Activated T-cell treated with anti-CD3 and anti-CD28 coated beads, Interleukin-2, amount 50 U/mL, for 24 hours (primary cell): ENCODE measurements at places on chromosomes 4 and X.

- no peak for DNase-seq
Observed at GRCh38 chr4:151175233-151175632, 75.8 kb downstream of the RPS3A start.

GRCh38 chr4:180028682-180029081 is 2214.5 kb upstream of the TENM3 start:
- DNase-seq: no peak

- no peak for DNase-seq
Observed at GRCh38 chrX:112147206-112147605, 64.6 kb upstream of the TRPC5 start.

DNA sequence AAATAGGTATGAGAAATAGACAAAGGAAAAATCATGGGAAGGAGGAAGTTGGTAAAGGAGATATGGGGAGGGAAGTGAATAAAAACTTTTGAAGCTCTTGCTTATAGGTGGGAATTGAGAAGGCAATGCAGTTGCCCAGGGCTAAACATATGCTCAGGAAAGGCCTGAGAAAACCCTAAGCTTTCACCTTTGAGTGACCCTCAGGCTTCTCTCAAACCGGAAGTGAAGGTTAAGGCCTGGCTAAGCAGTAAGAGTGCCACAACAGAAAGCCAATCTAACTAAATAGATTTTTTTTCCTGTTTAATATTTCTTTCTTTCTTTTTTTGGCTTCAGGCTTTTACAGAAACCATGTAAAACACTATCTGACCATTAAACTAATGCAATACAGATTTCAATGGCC is 69.5 kb upstream of the GABRA3 start:
- DNase-seq: no peak

DNA sequence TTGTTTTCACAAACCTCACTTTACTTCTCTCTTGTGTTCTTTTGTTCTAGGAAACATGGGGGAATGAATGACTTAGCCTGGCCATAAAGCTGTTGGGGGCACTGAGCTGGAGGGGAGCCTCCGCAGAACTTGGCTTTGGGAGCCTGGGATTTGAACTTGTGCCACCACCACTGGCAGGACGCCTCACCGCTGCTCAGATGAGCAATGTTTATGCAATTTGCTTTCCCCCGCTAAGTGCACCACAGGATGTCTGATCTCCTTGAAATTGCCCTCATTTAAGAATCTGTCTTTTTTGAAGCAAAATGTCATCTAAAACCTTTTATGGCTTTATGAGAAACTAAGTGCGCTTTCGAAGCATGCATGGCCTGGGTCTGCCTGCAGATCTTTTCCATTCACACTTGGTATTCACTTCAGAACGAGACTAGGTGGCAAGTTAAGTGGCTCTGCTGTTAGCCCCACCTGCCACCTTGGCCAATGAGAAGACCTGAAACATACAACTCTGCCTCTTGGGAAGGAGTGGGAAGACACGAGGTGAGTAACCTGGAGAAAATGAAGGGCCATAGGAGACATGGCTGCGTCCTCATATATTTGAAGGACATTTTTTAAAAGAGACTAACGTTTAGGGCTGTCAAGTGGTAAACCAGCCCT is 119.3 kb downstream of the LDB2 start:
- no peak for DNase-seq

DNA sequence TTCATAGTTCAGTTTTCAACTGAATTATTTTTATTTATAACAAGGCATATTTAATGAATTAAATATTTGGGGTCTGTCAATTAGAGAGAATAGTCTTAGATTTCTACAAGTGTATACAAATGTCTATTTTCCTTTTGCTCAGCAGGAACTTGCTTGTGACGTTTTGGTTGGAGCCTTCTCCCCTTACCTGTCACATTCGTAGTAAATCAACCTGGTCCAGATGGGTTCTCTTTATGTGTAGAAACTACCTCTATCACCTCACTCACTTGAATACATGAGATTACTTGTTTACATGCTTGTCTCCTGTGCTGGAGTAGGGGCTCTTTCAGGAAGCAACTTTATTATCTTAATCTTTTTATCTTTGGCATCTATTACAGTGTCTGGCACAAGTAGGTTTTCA is 938.3 kb upstream of the IGFBP7 start:
- no peak for DNase-seq

DNA sequence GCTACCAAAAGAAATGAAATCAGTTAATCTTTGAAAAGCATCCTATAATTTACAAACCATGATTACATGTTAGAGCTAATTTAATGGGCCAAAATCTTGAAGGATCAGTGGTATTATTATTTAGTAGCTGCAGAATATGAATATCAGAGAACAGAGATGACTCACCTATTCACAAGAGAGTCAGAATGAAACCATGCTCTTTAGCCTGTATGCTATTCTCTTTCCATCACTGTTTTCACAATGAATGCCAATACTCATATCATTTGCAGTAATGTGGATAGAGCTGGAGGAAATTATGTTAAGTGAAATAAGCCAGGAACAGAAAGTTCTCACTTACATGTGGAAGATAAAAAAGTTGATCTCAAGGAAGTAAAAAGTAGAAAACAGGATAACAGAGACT is 414.1 kb downstream of the CENPC start:
- DNase-seq: no peak

DNA sequence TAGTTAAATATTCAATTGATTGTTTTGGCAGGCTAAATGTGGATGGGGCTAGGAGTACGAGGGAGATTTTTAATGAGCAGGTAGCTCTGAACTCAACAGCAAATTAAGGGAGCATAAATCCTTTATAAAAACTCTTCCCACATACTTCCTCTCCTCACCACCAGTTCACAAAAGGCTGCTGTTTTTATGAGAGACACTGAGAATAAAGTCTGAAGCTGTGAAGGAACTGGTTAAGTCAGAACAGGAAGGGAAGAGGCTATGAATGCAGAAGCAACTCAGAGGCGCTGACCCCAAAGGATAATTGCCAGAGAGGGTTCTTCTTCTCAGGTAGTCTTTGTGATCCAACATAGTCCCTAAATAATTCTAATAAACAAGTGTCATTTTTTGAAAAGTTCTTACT is 406.1 kb downstream of the GPM6A start:
- DNase-seq: no peak

DNA sequence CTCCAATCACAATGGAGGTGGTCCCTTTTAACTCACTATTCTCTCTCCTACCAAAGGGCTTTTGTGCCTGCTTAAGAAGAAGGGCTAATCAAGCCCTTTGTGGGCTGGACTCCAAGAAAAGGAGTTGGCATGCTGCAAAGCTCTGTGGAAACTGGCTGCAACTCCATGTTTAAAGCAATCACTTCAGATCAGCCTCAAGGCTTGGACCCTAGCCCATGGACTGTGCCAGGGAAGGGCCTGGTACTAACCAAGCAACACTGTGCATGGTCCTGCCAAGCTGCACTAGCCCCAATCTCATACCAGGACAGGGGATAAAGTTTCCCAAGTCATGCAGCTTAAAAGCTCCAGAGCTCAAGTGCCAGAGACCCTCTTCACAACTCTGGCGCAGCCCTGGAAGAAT is 86.7 kb downstream of the ATP8A1 start:
- no peak for DNase-seq

GRCh38 chrX:51026862-51027261 is 116.3 kb downstream of the BMP15 start:
- DNase-seq: no peak

DNA sequence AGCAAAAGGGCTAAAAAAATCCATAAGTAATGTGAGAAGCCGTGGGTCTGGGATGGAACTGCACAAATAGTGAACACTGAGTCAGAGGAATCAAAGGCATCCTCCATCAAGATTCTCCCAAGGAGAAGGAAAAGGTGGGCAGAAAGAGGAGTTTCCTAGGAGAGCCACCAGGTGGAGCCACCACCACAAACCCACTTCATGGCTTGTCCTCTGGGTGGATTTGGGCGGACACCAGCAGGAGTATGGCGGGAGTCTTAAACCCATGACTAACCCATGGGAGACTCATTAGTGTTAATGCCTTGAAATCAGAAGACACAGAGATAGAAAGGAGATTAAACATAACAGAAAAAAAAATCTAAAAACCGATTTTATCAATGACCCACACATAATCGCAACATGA is 147.7 kb downstream of the SH3KBP1 start:
- peak; percentile 57 for DNase-seq

DNA sequence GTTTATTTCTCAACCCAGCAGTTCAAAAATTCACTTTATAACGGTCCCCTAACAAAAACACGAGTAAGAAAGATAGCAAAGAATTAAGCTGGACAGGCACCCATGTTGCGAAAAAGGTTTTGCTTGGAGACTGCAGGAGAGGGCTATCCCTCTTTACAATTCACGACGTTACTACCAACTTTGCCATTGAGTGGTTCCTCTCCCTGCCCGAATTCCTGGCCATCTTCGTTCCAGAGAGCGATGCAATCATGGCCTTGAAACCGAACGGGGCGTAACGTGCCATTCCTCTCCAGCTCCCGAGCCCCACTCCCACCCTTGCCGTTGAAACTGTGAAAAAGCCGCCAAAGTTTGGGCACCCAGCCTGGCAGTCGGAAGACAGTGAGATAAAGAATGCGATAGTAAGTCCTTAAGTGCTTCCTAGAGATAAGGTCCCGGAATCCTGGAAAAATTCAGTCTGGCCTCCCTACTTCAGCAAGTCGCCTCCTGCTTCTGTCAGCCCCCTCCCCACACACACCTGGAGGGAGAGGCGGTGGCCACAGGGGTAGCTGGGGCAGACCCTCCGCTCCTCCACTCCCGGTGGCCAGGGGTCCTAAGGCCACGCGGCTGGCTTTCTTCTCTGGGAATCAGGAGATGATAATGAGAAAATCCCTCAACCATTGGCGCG is 65.2 kb downstream of the FBXO8 start:
- no peak for DNase-seq

DNA sequence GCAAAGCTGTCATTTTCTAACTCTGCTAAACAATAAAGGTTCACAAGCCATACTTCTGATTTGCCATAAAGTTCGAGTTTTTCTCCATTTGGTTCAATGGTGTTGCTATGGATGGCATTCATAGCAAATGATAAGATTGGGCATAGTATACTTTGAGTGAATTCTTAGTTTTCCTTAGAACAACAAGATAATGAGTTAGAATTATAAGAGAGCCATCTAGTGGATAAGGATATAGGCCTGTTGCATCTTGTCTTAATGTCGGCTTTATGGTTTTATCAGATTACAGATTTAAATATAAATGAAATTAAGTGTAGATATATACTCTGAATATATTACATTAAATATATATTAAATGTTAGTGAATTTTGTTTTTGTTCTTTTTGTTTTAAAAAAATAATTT is 644.6 kb downstream of the IL1RAPL1 start:
- DNase-seq: no peak

- no peak for DNase-seq
Observed at GRCh38 chr4:29423836-29424721, 1296.1 kb upstream of the PCDH7 start.

DNA sequence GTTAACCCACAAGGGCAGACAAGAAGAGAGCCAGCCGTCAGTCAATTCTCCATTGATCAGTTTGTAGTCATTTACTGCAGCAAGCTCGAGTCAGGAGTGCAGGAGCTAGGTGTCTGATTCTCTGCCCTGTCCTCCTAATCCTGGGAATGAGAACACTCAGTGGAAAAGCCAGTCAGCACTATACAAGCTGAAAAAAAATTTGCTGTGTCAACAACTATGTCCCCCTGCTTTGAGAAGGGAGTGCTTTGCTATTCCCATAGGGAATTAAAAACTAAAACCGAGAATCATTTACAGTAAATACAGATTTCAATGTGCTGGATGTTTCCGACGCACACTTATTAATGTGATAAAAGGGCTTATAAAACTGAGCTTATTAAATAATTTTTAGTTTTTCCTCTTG is 84.2 kb downstream of the GRIA2 start:
- no peak for DNase-seq

- no peak for DNase-seq
Observed at GRCh38 chr4:20044966-20045365, 206.7 kb upstream of the SLIT2 start.

DNA sequence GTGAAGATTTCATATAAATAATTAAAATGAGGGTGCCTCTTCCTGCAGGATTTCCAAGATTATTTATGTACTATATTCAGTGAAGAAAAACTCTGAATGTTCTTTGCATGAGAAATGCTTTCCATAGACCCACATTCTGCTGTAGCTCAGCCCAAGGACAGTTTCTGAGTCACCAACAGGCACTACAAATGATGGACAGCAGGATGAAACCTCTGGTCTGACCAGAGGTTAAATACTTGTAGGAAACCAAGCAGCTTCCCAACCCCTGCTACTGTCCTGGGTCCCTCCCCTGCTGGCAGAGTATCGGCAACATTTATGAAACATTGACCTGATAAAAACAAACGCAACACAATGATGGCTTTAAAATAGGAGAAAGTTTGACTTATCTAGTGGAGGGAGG is 73.1 kb downstream of the CXXC4 start:
- no peak for DNase-seq

GRCh38 chrX:34053931-34054330 is 78.2 kb downstream of the FAM47A start:
- DNase-seq: no peak

GRCh38 chrX:110440016-110440805 is 81.6 kb downstream of the RTL9 start:
- DNase-seq: no peak

GRCh38 chr4:185358959-185359358 is 36.8 kb downstream of the LRP2BP start:
- DNase-seq: no peak

- DNase-seq: no peak
Observed at GRCh38 chr4:153735906-153736461, 23.8 kb downstream of the RNF175 start.

DNA sequence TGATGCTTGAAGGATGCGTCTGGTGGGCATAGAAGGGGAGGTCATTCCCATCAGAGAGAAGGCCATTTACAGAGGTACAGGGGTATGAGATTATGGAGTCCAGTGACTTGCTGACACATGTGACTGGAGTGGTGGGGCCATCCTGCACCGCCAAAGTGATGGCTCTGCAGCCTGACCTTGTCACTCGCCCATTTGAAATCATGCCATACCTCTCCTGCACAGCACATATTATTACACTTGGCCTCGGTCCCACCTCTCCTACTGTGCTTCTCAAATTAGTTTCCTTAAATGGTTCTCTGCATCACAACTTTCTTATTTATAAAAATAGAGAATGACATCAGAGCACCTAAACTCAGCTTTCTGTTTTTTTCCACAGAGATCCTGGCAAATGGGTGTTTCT is 60.7 kb upstream of the HAND2 start:
- no peak for DNase-seq

GRCh38 chr4:147104768-147105167 is 159.1 kb upstream of the TTC29 start:
- DNase-seq: no peak

DNA sequence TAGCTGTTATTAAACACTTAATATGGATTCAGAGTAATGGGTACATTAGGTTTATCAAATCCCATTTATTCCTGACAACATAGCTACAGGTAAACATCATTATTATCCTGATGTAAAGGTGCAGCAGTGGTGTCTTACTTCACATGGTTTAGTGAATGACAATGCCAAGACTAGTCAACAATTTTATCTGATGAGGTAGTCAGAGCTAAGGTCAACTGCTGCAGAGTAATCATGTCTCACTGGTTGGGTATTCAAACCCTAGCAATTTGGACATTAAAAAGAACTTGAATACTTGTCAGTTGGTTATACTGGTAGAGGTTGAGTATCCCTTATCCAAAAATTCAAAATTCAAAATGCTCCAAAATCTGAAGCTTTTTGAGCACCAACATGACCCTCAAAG is 117.6 kb downstream of the MAB21L2 start:
- DNase-seq: no peak

- no peak for DNase-seq
Observed at GRCh38 chrX:149799938-149800337, 18.2 kb downstream of the MAGEA9 start.

GRCh38 chrX:78199851-78200250 is 60.4 kb upstream of the TAF9B start:
- no peak for DNase-seq

GRCh38 chrX:150018931-150019361 is 80.7 kb upstream of the EOLA2 start:
- no peak for DNase-seq
